ENCODE measurements at places on chromosomes 16 and 17.

- DNase-seq = no peak
Measured at GRCh38 chr16:14427371-14427948, 202.6 kb downstream of the PARN start.

DNA sequence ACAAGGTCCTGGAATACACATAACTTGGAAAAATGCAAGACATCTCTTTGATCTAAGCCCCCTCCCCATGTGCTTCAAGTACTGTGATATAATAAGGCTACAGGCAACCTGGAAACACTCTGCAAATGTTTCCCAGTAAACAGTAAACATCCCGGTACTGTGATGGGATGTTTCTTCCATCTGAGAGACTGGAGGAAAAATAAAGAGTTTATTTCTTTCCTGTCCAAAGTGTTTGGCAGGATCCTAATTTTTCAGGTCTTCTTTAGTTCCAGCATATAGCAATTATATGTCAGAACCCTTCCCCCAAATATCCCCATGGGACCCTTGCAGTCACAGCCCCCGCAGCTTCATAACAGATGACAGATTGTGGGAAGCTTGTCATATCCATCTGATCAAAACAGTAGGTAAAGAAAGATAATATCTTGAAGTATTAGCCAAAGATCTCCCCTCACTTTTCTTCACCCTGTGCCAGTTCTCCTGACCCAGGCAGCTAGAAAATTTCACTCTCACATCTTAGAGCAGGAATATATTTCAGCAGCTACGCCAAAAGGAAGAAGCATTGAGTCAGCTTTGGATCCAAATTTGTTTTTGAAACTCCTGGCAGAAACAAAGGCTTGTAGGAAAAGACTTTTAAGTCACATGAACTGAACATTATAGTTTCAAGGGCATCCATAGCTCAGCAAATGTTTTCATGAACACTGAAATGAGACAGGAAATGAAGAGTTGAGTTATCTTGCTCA, 141.3 kb downstream of the HS3ST3A1 start:
- no peak for DNase-seq

DNA sequence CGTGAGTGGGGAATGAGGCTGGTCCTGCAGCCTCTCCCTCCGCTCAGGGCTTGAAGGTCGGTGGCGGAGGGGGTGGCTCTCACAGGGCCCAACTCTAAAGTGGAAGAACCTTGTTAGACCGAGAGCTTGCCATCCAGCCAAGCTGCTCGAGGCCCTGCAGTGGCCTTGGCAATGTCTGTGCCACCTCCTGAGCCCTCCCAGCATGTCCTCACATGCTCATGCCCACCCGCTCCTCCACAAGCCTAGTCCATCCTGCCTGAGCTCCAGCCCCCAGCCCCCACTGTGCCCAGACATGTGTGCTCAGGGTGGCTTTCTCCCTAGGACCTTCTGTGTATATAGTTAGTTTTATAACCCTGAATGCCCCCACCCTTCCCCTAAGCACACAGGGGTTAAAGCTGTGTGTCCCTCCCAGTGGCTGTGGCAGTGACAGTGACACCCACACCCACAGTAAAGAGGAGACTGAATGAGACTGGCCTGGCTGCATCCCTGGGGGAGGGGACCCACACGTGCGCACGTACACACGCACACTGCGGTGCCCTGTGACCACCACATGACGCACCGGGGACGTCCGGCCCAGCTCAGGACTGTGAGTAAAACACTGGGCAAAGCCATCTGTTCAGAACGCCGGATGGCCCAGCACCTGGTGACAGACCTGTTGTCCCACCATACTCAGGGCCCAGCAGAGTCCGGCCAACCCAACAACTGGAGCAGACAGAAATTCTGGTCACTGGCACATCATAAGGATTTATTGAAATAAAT, 15.6 kb downstream of the PDK2 start:
- no peak for DNase-seq

- DNase-seq = no peak
Measured at GRCh38 chr17:80695979-80696378, 151.3 kb downstream of the RPTOR start.

All from activated naive CD4-positive, alpha-beta T cell treated with anti-CD3 and anti-CD28 coated beads, Interleukin-2, amount 50 U/mL, for 16 hours (primary cell).